ENCODE measurements at places on chromosomes 3 and 15.

GRCh38 chr3:32758375-32758753 lies 59.4 kb upstream of the TRIM71 start:
- DNase-seq = no peak

GRCh38 chr15:46854564-46854963 lies 862.7 kb upstream of the SEMA6D start:
- no peak for DNase-seq

- DNase-seq = no peak
Measured at GRCh38 chr15:75348562-75349350, 1.9 kb downstream of the NEIL1 start.

GRCh38 chr3:161217496-161217895 lies 3.6 kb upstream of the NMD3 start:
- no peak for DNase-seq

GRCh38 chr15:81863162-81863561 lies 182.7 kb downstream of the MEX3B start:
- DNase-seq = no peak

DNA sequence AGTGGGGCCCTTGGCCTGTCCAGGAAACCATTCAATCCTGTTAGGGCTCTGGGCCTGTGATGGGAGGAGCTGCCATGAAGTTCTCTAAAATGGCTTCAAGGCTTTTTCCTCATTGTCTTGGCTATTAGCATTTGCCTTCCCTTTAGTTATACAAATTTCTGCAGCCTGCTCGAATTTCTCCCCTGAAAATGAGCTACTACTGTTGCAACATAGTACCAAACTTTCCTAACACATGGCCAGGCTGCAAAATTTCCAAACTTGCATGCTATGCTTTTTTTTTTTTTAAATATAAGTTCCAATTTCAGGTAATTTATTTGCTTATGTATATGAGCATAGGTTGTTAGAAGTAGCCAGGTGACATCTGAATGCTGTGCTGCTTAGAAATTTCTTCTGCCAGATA lies 560.8 kb upstream of the TBL1XR1 start:
- no peak for DNase-seq

GRCh38 chr3:125161607-125162219 lies 50.8 kb downstream of the SLC12A8 start:
- DNase-seq = no peak

GRCh38 chr3:19229086-19229485 lies 80.8 kb downstream of the KCNH8 start:
- no peak for DNase-seq

- peak; percentile 40 for DNase-seq
Measured at GRCh38 chr15:71538181-71538580, 272.2 kb upstream of the NR2E3 start.

DNA sequence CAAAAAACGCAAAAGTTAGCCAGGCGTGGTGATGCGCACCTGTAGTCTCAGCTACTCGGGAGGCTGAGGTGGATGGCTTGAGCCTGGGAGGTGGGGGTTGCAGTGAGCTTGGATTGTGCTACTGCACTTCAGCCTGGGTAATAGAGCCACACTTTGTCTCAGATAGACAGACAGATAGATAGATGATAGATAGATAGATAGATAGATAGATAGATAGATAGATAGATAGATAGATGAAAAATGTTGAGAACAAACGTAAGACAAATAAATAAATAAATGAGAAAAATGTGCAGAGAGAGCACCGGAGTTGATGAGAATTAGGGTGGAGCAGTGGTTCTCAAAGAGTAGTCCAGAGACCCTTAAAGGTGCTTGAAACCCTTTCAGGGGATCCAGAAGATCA lies 58.4 kb upstream of the ARL8B start:
- DNase-seq = no peak

DNA sequence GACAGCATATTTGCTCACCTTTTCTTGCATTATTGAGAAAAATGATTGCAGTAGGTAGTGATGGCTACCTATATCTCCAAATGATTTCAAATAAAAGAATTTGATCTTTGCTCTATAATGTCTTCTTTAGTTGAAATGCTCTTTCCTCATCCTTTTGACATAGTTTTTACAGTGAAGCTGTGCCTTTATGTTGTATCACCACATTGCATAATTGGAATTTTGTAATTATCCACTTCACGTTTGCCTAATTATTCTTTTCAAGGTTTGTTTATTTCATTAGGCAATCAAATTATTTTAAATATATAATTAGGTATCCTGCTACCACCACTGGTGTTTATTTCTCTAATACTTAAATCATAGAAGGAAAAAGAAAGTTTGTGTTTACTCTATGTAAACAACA lies 21.3 kb upstream of the P2RY13 start:
- DNase-seq = no peak

DNA sequence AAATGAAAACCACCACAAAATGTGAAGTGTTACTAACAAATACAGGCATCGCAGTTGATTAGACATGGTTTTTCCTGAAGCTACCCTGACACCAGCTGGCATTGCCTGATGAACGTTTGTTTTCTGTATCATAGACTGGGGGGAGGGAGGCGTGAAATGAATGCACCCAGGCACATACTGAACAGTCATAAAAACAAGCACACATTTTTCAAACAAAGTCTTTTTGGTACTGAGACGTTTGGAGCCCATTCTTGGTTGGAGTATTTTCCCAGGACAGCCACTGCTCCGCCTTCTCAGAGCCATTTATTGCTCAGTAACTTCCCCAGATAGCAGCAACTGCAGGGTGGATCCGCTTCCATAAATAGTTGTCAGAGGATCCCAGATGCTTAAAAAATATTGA lies 52.4 kb downstream of the KLF13 start:
- no peak for DNase-seq

DNA sequence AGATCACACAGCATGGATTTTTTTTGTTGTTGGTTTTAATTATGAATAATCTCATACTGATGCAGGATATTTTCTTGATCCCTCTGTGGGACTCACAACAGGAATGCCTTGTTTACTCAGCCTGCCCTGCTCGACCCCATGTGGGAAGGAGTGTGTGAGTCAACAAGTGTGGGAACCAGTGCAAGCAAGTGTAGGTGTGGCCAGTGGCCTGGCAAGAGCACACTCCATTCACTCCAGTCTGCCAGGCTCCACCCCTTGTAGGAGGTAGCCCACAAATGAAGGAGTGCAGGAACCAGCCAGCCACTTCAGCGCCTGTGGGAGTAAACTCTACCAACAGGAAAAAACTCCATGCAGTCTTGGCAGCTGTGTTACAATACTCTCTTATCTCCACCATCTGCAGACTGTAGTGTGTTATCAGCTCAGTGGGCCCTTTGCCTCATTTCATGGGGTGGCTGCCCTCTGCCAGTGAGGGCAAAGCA lies 393.6 kb downstream of the OTOL1 start:
- DNase-seq = no peak

GRCh38 chr3:189058071-189058470 lies 113.7 kb upstream of the TPRG1 start:
- DNase-seq = no peak

DNA sequence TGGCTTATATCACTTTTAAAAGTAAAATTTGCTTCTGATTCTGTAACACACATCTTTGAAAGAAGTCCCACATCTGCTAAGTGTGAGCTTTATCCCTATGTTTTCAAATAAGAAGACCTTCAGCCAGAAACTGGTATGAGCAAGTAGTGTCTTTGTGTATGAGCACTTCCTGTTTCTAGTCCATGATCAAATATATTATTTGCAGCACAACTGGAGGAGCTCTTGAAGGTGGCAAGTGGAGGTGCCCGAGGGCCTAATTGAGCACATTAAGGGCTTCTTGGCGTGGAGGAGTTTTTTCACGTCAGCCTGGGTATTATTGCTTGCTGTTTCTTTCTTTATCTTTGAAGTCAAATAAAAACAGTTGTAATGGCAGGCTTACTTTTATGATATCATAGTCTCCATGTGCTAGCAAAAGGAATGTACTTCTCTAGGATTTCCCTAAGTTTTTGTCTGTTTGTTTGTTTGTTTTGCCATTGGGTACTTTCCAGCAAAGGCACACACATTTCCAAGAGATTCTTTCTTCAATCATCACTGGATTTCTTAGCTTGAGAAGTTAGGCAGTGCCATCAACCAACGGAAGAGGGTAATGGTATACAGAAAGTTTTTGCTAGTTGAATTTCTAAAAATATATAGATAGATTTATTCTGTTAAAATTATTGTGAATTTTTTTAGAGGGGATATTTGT lies 68.1 kb downstream of the MEIS2 start:
- no peak for DNase-seq

GRCh38 chr3:95813244-95813643 lies 1001.1 kb upstream of the EPHA6 start:
- DNase-seq = no peak

DNA sequence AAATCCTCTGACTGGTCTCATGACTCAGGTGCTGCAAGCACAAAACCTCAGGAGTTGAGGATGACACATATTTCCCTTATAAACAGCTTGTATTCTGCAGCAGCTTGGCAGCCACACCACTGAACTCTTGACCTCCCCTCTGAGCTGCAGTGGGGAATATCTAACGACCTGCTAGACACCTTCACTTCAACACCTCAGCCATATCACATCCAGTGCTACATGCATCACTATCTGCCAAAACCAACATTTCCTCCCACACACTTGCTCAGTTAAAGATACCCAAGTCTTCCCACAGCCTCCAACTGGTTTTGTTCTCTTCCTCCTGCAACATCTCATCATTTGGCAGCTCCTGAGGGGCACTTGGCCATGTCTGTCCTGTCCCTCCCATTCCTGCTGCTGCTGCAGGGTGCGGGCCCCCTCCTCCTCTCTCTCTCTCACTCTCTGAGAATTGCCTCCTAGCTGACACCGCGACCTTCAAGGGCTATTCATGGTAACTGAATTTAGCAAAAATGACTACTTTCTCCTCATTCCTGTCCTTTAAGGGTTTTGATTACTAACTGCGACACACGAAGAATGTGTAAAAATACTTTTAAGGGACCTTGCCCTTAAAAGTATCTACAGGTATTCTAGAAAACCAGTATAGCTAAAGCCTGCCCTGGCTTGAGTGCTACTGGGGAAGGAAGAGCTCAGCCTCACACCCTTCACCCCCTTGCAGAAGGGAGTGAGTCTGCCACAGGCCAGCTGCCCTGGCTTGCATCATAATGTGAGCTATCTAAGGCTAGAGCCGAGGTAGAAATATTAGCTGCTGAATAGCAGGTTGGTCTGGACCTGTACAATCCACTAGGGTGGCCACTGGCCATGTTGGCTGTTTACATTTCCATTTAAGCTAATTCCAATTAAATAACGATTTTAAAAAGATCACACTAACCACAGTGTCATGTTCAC lies 5.0 kb upstream of the CCR9 start:
- peak; percentile 2 for DNase-seq

GRCh38 chr15:91335702-91336101 lies 235.6 kb downstream of the SV2B start:
- DNase-seq = no peak

DNA sequence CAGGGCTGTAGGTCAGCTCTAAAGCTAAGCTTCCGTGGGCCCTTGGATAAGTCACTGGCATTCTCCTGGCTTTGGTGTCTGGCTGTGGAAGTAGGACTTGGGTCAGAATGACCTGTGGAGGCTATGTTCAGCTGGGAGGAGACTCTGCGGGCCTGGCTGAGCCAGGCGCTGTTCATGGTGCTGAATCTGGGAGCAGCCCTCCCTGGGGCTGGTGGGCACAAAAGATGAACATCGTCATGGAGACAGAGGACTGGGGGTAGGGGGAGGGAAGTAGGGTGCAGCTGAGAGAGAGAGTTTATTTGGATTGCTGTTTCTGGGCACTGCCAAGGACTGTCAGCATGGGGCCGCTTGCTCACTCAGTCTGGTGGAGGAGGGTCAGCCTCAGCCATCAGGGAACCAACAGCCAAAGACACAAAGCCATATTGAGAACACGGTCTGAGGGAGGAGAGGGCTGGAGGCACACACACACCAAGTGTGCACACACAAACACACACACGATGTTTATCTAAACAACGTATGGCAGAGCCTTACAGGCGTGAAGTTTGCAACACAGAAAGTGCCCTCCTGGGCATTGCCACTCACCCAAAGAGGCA lies 120.7 kb upstream of the LINGO1 start:
- DNase-seq = peak; percentile 28

GRCh38 chr3:108118038-108118768 lies 27.4 kb upstream of the CD47 start:
- no peak for DNase-seq

- DNase-seq = peak; percentile 42
Measured at GRCh38 chr15:82709421-82710207, at the start of gene AP3B2. Gene AP3B2, minus strand, starts transcription at chr15:82709875. Its CDS starts 169 bp downstream, at chr15:82709706.
